ENCODE measurements at places on chromosomes 16 and 17.

GRCh38 chr16:4135537-4135936 is 19.3 kb upstream of the ADCY9 start:
- DNase-seq, result no peak

GRCh38 chr17:48215583-48216139 is 108.1 kb downstream of the SNX11 start:
- DNase-seq, result peak; percentile 91

- no peak for DNase-seq
These were observed 481.0 kb upstream of the SOX9 start for GRCh38 chr17:71639865-71640264.

GRCh38 chr16:80804526-80805383 is at the start of gene CDYL2:
CDYL2 (minus strand) TSS chr16:80804598; CDS start chr16:80804173, 425 bp downstream.
- DNase-seq, result no peak

- DNase-seq, result no peak
These were observed 1.7 kb downstream of the ADORA2B start for GRCh38 chr17:15946611-15947120.

DNA sequence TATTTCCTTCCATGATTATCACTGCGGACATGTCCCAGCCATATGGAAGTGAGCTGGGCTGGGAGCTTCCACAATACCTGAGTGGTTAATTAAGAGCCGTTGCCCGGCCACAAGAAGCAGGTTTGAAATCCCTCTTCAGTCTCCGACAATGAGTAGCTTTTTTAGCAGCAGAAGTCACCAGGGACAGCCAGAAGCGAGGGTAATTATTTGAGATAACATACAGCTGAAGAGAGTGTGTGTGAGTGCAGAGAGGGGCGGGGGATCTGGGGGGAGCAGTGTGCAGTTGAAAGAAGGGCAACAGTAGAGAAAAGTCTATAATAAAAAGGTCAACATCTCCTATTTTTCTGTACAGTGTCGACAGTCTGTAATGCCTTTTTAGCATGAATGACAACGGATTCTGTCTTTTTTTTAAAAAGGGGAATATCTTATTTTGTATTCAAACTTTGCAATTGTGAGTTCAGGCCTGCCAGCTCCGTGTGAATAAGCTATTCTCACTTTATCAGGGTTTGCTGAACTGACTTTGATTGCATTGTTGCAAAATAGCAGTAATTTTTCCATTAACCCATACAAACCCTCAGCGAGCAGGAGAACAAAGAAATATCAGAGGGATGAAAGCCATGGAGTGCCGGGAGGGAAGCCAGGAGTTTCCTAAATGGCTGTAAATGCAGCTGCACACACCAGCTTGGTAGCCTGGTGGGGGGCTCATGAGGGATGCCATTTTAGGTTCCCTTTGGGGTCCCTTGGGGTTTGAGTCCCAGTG is 220.3 kb upstream of the IRX3 start:
- DNase-seq, result peak; percentile 48

DNA sequence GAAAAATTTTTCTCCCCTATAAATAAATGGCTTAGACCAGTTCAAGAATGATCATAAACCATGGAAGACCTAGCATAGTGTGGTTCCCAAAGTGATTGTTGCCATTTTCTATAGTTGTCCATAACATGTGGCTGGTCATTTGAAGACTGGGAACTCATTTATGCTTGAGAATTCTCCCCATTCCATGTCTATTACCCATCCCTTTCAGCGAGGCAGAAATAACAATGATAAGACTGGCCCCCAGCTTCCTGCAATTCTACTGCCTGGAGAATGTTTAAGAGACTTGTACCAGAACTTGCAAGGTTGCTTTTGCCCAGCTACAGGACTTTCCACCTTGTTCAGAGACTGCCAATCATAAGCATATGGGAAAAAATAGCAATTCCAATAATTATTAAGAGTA is 146.5 kb upstream of the CDH11 start:
- DNase-seq, result no peak

DNA sequence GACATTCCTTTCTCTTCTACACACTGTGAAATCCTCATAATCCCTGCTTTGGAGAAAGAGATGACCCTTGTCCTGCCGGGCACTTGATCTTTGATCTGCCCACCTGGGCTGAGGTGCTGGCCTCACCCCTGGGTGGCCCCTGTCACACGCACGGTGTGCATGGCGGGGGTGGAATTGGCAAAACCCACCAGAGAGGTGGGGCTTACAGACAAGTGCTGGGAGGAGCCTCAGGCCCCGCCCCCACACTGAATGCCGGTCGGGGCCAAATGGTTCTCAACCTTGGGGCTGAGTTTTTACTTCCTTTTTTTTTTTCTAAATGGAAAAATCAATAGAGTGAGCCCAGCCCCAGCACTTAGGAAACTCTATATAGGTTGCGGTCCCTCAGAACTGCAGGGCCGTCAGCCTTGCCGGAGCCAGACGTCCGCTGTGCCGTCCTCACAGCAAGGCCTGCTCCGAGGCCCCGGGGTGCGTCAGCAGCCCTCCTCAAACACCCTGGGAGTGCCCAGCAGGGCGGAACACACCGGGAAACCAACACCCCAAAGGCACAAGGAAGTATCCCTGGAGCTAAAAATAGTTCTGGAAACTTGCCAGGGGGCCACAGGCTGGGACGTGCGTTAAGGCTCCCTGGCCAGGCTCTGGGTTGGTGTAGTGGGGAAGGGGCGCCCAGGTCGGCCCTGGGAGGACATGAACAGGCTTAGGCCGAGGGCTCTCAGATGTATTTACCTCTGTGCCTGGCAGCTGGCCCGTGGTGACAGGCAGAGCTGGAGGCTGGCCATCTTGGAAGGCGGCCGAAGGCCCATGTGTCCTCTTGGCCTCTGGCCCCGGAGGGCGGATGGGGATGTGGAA is 11.0 kb downstream of the GPRC5C start:
- DNase-seq, result peak; percentile 64
